ENCODE measurements at places on chromosomes 4 and X.

GRCh38 chr4:52407545-52407944 lies 251.6 kb downstream of the USP46 start:
- DNase-seq: no peak

- peak; percentile 2 for DNase-seq
These were observed 69.6 kb upstream of the NDP start for GRCh38 chrX:44042751-44043150.

- peak; percentile 74 for DNase-seq
These were observed 165.4 kb upstream of the LDB2 start for GRCh38 chr4:17063888-17064287.

DNA sequence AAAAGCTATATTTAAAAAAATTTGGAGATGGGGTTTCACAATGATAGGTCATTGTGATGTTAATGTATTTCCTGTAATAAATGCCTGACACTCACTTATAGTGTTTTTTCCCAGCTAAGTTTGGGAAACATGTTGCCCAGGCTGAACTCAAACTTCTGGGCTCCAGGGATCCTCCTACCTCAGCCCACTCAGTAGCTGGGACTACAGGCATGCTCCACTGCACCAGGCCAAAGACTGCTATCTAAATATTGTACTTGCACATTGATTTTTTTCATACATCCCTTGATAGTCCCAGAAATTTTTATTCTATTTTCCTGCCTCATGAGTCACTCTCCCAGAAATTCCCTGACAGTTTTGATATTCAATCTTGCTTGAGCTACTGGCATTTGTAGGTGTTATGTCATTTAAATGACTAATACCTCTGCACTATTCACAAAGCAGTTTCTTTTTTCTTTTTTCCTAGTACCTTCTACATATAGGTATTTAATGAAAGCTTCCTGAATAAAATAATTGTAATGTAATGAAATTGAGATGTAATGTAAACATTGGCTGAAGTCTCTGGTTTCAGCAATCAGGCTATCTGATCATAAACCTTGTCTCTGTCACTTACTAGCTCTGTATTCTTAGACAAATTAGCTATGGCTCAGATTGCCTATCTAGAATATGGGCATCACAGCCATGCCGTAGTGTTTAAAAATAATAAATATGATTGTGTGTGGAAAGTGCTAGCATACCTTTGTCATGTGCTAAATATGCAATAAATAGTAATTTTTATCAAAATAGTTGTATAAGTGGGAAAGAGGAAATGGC lies 1973.0 kb upstream of the AGA start:
- DNase-seq: no peak

DNA sequence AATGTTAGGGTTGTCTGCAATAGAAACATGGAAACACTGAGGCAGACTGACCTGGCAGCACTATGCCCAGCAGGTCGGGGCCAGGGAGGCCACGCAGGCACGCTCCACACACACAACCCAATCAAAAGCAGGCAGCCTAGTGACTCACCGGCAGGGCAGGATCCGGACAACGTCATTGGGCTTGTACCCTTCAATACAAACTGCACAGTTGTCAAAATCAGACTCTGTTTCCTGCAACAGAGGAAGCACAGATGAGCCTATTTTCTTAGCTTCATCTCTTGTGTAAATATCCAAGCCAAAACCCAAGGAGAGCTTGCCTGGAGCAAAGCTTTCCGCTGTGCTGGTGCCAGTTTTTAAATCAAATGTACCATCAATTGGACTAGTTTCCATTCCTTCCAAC lies 185.8 kb downstream of the RNF150 start:
- peak; percentile 11 for DNase-seq

GRCh38 chr4:152678841-152679240 lies 956 bp downstream of the TMEM154 start:
- no peak for DNase-seq

DNA sequence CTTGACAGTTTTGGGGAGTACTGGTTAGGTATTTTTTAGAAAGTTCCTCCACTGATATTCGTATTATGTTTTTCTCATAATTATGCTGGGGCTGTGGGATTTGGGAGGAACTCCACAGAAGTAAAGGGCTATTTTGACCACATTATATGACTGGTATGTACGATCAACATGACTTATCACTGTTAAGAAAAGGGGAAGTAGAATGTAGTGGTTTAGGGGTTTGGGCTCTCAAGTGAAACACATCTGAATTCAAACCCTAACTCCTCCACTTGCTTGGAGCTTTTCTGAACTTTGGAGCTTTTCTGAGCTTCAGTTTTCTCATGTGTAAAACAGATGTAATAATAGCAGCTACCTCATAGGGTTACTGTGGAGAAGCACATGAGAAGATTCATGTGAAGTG lies 96.4 kb upstream of the C1GALT1C1 start:
- DNase-seq: no peak

DNA sequence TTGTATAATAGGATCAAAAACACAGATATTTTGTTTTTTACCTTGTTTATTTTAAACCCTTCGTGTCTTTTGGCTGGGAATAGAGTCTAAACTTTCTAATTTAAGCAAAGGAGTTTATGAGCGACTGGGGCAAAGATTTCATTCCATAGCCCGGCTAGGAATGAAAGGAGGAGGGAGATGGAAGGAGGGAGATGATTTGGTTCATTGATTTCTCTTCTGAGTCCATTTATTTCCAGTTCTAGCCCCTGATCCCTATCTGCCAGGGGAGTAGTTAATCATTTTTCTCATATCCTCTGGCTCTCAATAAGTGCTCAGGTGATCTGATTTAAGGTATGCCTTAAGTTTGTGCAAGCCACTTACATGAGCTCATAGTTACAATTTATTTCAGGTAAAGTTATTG lies 120.0 kb downstream of the SPRY1 start:
- no peak for DNase-seq

GRCh38 chr4:177680308-177680707 lies 238.1 kb upstream of the AGA start:
- no peak for DNase-seq

- DNase-seq: peak; percentile 81
These were observed 1.5 kb downstream of the PIM2 start for GRCh38 chrX:48917139-48918001.

DNA sequence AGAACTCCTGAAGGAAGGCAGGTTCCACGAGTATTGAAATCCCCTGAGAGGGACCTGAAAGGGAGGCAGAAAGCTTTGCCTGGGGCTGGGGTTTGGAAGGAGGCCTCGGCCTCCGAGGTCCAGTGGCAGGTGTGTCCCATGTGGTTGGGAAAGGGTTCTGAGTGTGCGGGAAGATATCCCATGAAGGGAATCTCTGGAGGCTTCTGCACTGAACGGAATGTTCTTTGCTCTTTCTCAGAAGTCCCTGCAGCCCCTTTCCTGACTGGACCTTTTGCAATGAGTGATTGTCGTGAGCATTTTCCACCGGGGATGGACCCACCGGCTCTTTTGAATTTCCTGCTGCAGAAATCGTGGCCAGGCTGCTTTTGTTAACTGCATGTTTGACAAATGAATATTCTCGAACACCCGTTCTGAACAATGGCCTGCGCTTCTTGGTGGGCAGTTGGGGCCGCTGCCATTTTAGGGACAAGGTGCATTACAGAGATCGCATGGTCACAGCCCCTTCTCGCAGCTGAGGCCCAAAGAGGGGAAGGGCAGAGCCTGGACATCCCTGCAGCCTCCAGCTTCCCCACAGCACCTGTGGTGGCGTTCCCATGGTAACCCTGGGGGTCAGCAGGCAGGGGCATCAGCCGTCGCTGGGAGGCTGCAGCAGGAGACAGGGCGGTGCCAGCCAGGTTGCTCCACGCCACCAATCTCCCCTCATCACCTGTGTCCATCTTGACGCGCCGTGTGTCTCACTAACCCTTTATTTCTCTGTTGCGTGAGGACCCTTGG lies 18.3 kb upstream of the HTRA3 start:
- no peak for DNase-seq

GRCh38 chr4:164648849-164649212 lies 105.1 kb upstream of the SMIM31 start:
- no peak for DNase-seq

- DNase-seq: no peak
These were observed 48.0 kb upstream of the APELA start for GRCh38 chr4:164828955-164829354.

GRCh38 chrX:108123591-108124366 lies 32.2 kb downstream of the ATG4A start:
- no peak for DNase-seq

GRCh38 chrX:13716905-13717304 lies 17.5 kb downstream of the TRAPPC2 start:
- no peak for DNase-seq

DNA sequence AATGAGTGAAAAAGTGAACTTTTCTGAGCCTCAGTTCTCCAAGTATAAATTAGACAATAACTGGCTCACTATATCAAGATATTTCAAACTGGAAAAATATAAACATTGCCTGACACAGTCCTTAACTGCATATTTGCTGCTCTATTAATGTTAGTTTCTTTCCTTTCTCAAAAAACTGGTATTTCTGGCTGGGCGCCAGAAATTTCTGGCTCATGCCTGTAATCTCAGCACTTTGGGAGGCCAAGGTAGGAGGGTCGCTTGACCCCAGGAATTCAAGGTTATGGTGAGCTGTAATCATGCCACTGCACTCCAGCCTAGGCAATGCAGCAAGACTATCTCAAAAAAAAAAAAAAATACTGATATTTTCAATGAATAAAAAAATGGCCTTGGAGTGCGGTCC lies 227.0 kb downstream of the MAGEB17 start:
- no peak for DNase-seq

DNA sequence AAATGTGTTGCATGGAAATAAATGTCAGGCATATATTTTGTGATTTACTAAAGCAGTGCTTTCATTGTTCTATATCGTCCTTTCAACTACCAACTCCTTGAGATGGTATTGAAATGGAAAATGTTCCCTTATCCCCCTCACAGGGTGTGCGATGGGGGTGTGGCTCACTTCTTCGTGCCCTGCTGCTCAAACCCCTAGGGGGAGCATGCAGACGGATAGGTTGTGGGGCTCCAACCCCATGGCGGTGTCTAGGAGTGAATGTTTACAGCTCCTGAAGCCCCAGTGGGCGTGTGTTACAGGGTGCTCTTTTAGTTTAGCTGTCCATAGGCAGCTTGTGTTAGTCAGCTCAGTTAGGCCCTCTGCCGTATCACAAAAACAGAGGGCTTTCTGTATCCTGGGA lies 287.7 kb upstream of the EMCN start:
- no peak for DNase-seq

DNA sequence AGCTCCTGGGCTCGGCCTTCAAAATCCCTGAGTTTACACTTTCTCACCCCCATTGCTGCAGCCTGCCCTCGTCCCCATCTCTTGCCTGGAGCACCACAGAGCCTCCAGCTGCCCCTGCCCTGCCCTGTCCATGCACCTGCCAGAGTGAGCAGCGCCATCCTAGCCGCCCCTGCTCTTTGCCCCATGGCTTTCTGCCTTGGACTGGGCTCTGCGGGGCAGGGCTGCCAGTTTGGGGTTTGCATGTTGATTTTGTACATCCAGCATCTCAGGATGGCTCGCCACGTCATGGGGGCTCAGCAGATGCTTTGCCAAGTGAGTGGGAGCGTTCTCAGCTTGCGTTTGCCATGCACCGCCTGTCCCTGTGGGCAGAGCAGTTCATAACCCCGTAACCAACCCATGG lies 67.1 kb upstream of the HGFAC start:
- DNase-seq: no peak

GRCh38 chr4:129839687-129840086 lies 743.7 kb downstream of the C4orf33 start:
- no peak for DNase-seq

DNA sequence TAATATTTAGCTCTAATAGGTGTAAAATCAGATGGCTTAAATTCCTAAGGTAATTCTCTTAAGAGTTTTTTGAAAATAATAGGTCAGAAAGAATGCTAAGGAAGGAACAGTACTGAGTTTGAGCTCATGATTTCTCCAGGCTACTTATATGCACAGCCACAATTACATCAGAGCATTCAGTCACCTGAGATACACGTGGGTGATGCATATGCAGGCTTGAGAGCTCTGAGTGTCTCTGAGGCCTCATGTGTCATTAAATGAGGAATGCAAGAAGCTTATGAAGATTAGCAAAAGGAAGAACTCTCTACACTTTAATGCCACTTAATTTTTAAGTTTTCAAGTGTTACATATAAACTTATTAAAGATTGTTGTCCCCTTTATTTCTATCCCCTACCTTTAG lies 124.0 kb upstream of the STIM2 start:
- DNase-seq: no peak

DNA sequence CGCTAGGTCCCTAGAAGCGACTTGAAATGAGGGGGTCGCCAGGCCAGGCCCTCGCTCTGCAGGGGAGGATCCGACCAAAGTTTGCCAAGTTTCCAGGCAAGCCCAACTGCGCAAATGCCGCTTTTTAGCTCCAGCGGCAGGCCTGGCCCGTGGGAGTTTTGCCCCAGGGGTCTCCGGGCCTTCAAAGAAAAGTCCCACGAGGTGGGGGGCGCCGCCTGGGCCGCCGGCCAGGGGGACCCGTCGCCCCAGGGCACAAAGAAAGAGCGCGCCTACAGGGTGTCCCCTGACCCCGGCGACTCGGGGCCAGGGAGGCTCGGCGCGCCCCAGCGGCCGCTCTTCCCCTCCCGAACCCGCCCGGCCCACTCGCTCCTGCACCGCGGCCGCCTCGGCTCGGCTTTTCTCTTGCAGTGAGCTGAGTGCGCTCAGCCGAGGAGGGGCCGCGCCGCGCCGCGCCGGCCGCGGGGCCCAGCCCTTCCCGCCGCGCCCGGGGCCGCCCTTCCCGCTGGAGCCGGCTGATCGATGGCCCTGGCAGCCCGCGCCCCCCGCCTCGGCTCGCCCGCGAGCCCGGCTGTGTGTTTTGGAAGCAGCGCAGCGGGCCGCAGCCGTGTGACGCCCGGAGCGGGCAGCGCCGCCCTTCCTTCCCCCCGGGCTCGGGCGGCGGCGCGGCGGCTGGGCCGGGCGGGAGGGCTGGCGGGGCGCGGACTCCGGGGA lies 754 bp upstream of the KLF3 start:
- peak; percentile 25 for DNase-seq

DNA sequence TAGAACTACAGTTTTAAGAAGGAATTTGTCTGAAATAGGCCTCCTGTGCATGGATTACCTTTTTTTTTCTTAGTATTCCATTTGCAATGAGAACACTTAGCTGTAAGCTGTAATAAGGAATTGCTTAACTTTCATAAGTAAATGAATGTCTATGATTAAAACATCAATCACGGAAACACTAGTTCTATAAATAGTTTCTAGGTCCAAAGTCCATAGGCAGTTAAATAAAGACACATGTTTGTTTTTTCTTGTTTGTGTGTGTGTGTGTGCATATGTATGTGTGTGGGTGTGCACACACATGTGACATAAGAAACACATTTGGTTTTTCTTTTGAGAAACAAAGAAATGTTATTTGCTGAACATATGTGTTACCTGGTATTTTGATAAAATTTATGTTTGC lies 11.2 kb downstream of the GPRIN3 start:
- no peak for DNase-seq

GRCh38 chrX:154022108-154022507 lies 2.4 kb upstream of the IRAK1 start:
- DNase-seq: no peak

DNA sequence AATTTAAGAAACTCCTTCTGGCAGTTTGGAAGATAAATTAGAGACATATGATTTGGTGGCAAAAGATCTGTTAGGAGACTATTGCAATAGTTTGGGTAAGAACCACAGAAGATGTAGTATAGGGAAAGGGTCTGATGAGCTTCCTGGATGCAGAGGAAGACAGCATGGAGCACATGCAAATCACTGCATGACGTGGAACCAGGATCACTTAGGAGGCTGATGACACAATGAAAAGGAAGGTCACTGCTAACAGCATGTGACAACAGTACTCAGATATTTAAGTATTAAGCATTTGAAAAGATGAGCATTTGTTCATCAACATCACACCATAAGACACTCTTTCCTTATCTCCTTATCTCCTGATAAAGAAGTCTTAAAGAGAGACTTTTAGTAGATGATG lies 167.8 kb upstream of the LDB2 start:
- DNase-seq: peak; percentile 13

GRCh38 chrX:71652405-71652804 lies 14.9 kb upstream of the LOC101059915 start:
- DNase-seq: peak; percentile 33
